NCI-H1092 (cell line): ENCODE measurements at places on chromosomes 7 and 10.

GRCh38 chr10:62861507-62861906, 45.3 kb upstream of the EGR2 start:
- no peak for DNase-seq

DNA sequence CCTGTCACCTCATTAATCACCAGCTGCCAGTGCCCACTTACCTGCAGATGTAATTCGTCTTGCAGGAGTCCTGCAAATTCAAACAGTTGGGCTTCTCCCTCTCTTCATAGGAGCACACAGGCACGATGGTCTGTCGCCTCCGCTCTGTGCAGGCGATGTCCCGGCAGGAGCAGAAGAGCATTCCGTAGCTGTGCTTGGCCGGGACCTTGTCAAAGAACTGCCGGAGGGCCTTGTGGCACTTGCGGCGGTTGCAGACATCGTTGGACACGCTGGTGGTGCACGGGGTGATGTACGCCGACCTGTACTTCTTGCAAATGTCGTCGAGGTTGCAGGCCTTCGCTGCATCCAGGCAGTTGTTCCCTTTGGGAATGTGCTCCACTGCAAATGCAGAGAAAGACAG, 147.8 kb downstream of the GFRA1 start:
- no peak for DNase-seq

DNA sequence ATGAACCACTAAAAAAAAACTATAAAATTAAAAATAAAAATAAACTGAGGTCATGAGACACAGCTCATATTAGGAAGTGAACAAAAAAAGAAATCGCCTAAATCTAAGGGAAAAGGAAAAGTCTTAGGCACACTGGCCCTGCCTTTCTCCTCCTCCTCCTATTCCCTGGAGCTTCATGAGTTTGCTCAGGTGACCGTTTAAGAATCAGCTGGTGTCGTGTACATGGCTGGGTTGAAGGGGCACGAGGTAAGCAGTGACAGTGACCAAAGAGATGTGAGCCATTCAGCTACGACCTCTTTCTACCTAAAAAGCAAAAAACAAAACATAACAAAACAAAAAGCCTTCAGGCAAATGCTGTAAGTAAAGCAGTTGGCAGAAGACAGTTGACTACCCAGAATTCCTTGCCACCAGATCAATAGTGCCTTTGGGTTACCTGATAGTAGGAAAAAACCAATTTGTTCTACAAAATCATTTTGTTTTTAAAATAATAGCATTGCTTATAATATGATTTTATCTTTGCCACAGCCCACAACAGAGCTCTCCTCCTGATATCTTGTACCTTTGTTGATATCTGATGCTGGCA, 135.4 kb downstream of the DOCK4 start:
- DNase-seq = no peak

DNA sequence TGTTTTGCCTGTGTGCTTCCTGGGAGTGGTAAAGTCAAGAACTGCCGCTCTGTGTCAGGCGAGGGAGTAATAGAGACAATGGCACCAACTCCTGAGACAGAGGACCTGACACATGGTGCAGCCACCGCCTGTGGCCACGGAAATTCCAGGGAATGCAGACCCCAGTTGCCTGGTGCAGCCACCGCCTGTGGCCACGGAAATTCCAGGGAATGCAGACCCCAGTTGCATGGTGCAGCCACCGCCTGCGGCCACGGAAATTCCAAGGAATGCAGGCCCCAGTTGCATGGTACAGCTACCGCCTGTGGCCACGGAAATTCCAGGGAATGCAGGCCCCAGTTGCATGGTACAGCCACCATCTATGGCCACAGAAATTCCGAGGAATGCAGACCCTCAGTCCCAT, 8.7 kb downstream of the DIP2C start:
- no peak for DNase-seq

DNA sequence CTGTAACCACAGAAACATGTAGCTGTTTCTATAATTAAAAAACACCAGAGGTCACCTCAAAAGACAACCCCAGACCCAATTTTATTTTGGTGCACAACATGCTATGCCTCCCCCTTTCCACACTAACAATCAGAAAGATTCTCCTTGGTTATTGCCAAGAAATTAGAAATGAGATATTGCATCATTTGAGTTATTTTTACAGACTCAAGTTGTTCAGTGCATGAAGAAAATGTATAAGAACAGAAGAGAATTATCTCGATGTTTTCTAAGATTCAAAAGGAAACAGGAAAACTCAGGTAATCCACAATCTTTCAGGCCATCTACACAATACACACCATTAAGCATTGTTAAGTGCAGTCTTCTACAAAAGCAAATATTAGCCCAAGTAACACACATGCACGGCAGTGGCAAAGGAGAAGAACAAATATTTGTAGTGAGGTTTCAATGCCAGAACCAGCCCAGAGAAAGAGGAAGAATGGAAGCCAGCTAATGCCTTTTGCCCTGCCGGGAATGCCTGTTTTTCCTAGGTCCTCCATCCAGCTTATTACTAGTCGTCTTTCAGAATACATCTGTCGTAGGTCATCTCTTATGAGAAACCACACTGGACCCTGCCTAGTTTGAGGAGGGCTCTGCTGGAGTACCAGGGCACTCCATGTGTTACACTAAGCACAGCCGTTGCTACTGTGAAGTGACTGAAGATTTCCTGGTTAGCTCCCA, 67.6 kb upstream of the C1GALT1 start:
- peak; percentile 87 for DNase-seq

DNA sequence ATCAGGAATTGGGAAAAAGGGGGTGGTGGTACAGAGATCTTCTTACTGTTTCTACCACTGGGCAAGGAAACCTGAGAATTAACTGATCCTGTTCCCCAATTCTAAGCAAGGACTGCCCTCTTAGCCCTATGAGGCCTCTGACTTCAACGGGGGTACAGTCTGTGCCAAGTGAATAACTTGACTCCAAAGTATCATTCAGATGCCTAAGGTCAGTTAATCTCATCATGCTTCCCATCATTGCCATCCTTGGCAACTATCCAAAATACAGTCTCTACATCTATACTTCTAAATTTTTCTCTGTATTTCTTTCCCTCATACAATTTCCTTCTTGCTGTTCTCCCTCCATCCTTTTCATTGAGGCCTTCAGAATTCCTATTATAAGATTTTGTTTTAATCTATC, 10.5 kb downstream of the PPP3CB start:
- no peak for DNase-seq

DNA sequence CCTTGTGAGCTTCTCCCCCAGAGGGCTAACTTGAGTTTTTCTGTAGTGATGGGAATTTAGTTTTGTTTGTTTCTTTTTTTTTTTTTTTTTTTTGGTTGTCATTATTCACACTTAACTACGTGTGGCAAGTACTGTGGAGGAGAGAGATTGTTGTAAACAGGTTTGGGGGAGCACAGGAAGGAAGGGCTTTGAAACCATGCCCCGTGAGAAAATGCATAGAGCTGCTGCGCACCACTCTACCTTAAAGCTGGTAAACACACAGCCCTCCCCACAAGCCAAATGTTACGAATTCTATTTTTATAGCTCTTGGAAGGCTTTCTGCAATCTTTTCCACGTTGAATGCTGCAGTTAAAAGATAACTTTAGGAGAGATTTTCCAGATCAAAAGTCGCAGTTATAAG, 76.2 kb downstream of the ZNF22 start:
- DNase-seq = no peak

DNA sequence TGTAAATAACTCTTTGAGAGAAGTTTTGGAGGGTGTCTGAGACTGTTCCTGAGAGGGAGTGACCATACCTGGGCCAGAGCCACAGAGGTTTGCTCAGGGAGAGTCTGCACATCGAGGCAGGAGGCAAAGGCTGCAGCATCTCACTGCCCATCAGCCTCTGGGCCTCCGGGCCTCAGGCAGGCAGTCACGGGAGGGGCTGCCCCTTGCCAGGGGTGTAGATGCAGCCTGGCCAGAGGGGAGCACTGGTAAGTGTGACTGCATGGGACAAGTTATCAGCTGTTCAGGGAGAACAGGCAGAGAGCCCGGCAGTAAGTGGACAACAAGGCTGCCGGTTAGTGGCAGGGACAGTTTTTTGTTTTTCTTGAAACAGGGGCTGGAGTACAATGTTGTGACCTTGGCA, 55.9 kb downstream of the ZNF467 start:
- no peak for DNase-seq

DNA sequence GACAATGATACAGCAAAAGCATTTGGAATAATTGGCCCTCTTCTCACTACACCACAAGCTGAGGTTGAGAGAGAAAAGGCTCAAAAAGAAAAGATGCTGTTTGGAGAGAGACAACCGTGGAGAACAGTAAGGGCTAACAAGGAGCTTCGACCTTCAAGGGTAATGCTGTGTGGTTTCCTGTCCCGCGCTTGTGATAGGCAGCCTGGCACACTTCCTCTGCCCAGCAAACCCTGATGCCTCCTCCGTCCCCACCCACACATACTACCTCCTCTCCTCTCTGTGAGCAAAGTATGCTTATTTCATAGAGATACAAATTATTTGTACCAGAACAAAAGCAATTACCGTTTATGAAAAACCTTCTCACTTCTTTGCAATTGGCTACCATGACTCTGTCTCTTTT, 755.4 kb downstream of the KCNMA1 start:
- no peak for DNase-seq

DNA sequence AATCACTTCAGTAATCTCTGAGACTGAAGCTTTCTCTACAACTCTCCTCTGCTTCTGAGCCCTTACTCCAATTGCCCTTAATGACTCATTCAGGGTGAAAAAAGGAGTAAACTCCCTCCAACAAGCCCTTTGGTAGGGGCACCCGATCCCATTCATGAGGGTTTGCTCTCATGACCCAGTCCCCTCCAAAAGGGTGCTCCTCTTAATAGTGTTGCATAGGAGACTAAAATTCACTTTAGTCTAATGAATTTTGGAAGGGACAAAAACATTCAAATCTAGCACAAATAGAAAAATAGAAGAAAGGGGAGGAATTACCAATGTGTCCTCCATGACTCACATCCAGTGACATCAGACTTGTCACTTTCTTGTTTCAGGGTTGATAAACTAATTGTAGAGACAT, 66.2 kb upstream of the CCNY start:
- DNase-seq = no peak

GRCh38 chr7:72042855-72043254, 369.3 kb downstream of the CALN1 start:
- DNase-seq = no peak

GRCh38 chr10:14236341-14236740, 94.4 kb downstream of the FRMD4A start:
- DNase-seq = no peak

GRCh38 chr7:139393621-139394211, 34.0 kb downstream of the LUC7L2 start:
- DNase-seq = no peak

DNA sequence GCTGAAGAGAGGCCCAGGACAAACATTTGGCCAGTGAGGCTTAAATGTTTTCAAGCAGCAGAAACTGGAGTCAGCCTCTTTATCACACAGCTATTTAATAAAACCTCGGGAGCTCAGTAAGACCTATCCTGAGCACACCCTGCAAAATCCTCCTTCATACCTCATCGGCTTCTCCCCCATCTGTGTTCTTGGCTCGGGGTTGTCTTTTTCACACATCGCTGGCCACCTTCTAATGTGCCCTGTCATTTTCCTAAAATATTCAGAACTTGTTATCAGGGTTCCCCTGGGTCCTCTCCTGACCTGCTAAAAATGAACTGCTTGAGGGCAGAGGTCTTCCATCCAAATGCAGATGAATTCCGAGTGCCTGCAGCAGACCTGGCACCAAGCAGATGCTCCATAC, 310.3 kb upstream of the AKR1E2 start:
- no peak for DNase-seq

- DNase-seq = no peak
Measured at GRCh38 chr10:78772986-78773530, 295.7 kb upstream of the ZMIZ1 start.

DNA sequence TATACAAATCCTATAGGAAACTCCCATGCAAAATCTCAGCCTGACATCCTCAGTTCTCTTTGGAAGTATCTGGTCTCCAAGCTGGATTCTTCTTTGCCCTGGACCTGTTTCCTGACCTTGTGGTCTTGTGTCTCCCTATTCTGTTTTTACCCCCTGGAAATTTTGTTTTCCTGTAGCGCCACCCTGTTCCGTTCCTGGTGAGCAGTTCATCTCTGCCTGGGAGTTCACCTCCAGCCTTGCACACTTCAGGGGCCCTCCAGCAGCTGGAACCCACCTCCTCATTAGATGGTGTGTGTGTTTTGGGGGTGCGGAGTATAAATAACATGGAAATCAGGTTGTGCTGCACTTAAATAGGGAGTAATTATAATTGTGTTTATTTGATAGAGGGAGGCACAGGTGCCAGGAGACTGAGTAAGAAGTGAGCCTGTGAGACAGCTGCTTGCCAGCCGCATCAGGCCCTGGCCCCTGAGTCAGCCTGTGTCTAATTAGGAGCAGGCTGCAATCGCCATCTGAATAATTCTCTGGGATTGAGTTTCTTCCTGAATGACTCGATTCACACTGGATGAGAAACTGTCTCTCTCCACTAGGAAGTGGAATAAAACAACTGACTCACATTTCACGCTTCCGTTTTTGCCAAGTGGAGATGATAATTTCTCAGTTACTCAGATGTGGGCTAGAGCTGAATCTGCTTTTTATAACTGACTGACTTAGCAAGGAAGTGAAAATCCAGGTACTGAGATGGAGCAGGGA, 69.4 kb upstream of the HECTD2 start:
- peak; percentile 9 for DNase-seq

DNA sequence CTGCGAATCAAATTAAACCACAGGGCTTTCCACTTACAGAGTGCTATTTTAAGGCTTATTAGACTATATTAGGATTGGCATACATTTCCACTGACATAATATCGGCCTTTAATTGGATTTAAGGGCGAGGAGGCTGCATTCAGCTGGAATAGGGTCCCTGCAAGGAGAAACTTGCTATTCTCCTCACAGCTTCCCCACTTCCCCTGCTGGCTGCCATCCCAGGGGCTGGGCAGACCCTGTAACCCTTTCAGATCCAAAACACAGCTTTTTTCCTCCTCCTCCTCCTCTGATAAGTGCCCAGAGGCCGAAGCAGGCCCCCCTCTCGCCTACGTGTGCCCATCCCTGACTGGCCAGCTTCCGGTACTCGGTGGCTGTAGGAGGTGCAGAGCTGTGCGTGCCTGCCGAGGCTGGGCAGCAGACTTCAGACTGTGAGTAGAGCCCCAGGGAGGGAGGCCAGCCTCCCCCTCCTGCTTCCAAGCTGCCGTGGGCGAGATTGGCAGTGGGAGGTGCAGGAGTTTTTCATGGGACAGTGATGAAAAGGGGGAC, 224.2 kb downstream of the PLXNA4 start:
- DNase-seq = no peak

GRCh38 chr10:132255489-132256344, 52.0 kb downstream of the STK32C start:
- DNase-seq = no peak

DNA sequence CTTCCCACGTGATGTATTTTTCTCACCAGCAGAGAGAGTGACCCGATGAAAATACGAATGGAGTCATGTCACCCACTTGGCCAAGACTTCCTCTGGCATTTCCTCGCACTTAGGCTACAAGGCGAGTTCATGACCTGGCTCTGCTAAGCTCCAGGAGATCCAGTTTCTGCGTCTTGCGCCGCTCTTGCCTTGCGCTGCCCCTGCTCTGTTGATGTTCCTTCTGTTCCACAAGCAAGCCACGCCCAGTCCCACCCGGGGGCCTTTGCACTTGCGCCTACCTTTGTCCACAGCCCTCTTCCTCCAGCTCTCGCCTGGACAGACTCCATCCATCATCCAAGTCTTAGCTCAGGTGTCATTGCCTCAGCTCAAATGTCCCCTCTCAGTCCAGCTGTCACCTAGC, 116.3 kb upstream of the SHH start:
- no peak for DNase-seq
